ENCODE measurements at places on chromosomes 2 and 18.

GRCh38 chr2:30608643-30609042 is 161.6 kb downstream of the LCLAT1 start:
- DNase-seq, result no peak

DNA sequence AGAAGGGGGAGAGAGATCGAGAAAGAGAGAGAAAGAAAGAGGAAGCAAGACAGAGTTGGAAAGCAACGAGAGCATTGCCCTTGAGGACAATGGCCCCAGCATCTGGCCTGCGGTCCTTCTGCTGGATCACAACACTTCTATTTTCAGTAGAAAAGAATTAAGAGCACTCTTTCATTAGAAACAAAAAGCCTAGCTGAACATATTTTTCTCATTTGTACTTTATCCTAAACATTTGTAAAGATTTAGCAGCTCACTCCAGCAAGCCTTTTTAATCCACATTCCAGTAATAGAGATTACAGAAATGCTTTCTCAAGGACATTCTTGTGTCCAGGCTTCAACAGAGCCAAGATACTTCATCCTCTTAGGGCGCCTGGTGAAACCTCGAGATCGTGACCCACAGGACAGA is 31.6 kb upstream of the AFF3 start:
- DNase-seq, result no peak

DNA sequence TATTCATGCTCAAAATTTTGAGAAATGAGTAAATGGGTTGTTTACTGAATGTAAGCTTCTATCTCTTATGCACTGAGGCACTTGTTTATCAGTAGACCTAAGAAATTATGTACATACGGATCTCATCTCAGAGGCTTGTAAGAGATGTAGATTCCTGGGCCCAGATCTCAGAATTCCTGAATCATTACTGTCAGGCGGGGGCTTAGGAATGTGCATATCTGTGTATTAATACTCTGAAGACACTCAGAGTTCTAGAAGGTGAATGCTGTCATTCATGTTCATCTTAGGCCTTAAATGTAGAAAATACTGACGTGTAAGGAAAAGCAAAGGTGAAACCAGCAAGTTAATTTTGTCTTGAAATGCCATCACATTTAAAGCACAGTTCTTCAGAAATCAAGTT is 169.6 kb downstream of the FMNL2 start:
- DNase-seq, result no peak

DNA sequence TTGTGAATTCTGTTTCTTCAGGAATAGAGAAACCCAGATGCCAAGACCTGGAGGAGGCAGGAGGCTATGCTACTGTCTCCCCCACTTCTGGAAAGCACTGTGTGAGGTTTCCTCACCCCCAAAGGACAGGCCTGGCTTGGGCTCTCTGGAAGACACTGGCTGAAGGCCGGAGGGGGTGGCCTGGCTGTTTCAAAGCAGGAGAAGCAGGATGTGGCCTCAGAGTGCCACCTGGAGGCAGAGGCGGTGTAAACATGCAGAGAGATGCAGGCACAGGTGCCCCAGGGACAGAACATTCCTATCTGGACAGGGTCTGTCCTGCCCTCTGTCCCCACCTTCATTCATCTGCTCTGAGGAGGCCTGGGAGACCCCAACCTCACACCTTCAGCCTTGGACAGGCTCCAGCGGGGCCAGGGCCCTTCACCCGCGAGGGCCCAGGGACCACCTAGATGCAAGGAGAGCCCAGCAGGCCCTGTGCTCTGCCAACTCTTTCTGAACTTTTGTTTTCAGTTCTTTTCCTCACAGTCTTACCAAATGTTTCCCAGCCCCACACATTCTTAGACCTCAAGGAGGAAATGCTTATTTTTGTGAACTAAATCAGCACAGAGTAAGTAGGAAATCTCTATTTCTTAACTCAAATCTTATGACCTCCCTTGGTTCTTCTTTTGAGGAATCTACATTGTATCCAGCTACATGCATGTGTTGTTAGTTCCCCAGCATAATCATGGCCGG is 79.2 kb downstream of the LONRF2 start:
- DNase-seq, result peak; percentile 13

GRCh38 chr2:193845604-193846003 is 1650.9 kb upstream of the TMEFF2 start:
- DNase-seq, result no peak

GRCh38 chr18:55489034-55489986 is 98.7 kb downstream of the TCF4 start:
- DNase-seq, result no peak

GRCh38 chr2:181760521-181760920 is 80.2 kb upstream of the NEUROD1 start:
- no peak for DNase-seq

DNA sequence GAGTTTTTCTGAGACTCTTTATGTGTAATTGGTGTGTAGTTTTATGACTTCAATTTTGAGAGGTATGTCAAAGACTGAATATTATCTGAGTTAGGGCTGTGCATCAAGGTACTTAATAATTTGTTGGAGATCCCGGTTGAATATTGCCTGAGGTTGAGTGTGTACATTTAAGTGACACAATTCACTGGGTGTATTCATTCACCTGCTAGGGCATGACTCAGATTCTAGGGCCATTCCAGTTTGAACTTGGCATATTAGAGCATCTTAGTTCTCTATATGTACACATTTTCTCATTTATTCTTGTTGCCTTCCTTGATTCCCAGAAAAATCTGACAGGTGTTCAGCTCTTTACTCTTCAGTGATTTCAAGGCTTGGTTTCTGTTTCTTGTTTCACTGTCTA is 12.5 kb downstream of the MAP4K4 start:
- DNase-seq, result no peak

- no peak for DNase-seq
Observed at GRCh38 chr18:39487932-39488331, 1922.3 kb upstream of the CELF4 start.

Data from T follicular helper cell (primary cell).